Stimulated activated CD4-positive, alpha-beta T cell treated with anti-CD3 and anti-CD28 coated beads, Interleukin-12 subunit alpha, Interleukin-12 subunit beta, amount 100 ng/mL, for 48 hours (primary cell): ENCODE measurements at places on chromosomes 12 and 14.

DNA sequence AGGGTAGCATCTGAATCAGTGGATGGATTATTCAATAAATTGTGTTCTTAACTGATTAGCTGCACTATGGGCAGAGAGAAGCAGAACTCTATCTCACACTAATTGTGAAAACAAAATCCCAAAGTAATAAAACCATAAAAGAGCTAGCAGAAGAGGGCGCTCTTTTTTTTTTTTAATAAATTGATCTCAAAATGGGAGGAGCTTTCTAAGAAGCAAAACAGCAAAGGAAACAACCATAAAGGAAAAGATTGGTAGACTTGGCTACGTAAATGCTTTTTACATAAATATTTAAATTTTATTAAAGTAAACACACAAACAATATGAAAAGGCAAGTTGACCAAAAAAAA lies 1.5 kb upstream of the TM7SF3 start:
- DNase-seq: no peak

- DNase-seq: peak; percentile 2
These were observed 211.1 kb upstream of the RGS6 start for GRCh38 chr14:71720978-71721624.

DNA sequence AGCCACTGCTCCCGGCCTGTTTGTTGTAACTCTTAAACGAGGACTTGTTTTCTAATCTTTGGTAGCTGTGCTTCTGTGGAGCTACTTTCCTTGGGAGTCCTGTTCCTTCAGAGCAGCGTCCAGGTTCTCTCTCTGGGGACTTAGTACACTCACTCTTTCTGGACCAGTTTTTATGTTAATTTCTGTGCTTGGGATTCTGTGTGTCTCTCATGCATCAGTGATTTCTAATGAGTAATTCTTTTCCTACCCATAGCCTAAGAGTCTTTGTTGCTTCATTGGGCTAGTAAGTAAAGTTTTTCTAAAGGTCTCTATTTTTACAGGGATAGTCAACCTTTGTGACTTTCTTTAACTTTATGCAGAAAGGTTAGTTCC lies 289.3 kb downstream of the FBXL14 start:
- no peak for DNase-seq

DNA sequence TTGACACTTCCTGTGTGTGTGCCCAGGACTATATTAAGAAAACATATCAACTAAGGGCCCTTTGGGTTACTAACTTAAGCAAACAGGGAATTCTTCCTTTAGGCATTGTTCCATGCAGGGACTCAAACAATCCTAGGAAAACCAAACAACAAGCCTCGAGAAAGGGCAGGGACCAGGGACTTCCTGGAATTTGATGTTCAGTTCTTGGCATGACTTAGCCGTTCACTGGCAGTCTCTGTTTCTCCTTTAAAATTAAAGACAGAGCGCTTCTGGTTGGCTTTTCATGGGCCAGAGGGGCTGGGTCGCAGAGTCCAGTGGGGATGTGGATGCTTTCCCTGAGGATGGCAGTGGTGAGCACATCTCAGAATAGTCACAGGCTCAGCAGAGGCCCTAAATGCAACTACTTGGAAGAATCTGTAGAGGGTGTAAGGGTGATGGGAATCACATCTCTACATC lies 35.2 kb downstream of the RNFT2 start:
- DNase-seq: no peak

DNA sequence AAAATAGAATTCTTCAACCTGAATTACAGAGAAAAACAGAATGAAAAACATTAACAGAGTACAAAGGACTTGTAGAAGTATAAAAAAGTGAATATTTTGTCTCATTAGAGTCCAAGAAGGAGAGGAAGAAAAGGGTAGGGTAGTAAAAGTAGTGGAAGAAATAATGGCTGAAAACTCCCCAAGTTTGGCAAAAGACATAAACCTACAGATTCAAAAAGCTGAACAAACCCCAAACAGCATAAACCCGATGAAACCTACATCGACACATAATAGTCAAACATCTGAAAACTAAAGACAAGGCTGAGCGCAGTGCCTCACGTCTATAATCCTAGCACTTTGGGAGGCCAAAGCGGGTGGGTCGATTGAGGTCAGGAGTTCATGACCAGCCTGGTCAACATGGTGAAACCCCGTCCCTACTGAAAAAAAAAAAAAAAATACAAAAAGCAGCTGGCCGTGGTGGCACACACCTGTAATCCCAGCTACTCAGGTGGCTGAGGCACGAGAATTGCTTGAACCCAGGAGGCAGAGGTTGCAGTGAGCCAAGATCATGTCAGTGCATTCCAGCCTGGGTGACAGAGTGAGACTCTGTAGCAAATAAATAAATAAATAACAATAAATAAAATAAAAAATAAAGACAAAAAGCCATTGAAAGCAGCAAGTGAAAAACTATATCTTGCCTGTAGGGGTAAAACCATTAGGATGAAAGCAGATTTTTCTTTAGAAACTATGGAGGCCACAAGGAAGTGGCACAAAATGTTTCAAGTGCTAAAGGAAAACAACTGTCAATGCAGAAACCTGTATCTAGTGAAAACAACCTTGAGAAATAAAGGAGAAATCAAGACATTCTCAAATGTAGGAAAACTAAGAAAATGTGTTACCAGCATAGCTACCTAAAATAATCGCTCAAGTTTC lies 11.4 kb downstream of the TIMM9 start:
- no peak for DNase-seq

DNA sequence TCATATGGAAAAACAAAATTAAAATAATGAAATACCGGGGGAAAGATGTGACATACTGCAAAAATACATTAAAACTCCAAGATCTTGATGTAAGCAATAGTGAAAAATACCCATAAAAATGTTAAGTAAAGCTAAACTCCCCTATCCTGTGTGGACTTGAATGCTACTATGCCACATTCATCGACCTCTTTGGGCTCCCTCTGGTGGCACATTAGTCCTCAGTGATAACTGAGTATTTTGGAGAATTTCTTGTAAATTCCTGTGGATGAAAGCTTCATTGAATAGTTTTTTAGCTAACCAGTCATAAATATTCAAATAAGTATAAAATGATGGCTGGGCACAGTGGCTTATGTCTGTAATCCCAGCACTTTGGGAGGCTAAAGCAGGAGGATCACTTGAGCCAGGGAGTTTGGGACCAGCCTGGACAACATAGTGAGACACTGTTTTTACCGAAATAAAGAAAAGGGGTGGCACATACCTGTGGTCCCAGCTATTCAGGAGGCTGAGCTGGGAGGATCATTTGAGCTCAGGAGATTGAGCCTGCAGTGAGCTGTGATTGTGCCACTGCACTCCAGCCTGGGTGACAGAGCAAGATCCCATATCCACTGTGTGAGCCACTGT lies 42.4 kb upstream of the SGPP1 start:
- peak; percentile 10 for DNase-seq

DNA sequence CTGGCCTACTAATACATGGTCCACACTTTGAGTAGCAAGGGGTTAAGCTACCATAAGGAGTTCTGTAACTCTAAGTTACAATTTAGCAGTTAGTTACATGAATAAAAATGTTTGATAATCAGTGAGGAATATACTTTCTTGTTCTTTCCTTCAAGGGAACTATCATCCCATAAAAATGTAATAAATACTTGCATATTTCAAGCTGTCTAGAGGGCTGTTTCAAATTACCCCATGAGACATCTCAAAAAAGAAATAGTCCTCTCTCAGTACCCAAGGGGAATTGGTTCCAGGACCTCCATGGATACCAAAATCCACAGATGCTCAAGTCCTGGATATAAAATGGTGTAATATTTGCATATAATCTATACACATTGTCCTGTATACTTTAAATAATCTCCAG lies 48.7 kb upstream of the GNG2 start:
- no peak for DNase-seq

DNA sequence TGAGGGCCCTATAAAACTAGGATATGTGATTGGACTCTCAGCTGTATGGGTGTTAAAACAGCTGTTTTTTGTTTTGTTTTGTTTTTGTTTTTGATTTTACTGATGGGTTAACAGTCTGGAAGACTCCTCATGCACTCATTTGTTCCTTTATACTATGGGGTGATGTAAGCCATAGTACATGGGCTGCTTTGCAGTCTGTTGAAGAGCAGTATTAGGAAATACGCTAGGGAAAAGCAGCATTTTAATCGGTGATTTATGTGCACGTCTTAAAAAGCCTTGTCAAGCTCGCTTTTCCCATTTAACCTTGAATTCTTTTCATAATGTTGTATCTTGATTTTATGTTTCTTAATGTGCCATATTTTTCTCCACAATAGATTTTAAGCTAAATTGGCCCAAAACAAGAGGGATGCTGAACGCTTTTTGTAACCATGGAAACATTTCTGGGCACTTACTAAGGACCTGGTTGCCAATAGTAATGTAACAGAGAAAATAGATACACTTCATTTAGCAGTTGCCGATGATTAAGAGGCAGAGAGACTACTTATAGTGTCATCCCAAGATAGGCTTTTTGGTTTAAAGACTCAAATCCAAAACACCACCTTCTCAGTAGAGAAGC lies 244.0 kb downstream of the SNAPC1 start:
- DNase-seq: no peak

- DNase-seq: no peak
These were observed 95.7 kb downstream of the RFLNA start for GRCh38 chr12:124390442-124391097.

DNA sequence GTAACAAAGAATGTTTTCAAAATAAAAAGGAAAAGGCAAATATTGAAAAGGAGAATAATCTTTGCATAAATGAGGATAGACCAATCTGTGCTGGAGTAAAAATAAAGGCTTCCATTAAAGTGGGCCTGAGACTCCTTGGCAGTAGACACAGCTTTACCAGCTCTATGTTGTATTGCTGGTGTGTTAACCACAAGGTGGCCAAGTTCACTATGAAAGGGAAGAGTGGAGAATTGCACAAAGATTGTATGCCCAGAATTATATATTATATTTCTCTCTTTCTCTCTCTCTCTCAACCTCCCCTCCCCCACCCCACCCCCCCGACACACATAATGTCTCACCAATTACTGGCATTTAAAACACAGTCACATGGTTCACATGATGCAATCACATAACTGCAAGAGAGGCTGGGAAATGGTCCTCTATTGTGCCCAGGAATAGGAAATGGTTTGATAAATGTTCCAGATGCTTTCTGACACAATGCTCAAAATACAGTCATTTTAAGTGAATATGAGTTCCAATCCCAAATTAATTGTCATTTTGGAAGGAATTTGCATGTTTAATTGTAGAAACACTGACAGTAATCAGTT lies 222.6 kb upstream of the SYT1 start:
- DNase-seq: no peak

DNA sequence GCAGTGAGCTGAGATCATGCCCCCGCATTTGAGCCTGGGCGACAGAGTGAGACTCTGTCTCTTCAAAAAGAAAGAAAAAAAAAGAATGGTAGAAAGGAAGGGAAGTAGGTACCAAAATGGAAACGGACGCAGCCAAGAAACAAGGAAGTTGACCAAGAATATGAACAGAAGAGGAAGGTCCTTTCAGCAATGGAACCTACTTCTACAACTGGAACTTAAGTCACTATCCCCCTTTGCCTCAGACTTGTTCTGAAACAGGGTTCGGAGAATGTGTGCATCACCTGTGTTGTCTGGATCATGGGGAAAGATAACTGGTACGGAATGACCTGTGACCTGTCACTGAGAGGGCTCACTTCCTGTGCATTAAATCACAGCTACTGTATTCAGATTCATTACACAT lies 43.9 kb upstream of the RNASE1 start:
- DNase-seq: no peak

- DNase-seq: no peak
These were observed 22.8 kb downstream of the ATF1 start for GRCh38 chr12:50786498-50787231.

DNA sequence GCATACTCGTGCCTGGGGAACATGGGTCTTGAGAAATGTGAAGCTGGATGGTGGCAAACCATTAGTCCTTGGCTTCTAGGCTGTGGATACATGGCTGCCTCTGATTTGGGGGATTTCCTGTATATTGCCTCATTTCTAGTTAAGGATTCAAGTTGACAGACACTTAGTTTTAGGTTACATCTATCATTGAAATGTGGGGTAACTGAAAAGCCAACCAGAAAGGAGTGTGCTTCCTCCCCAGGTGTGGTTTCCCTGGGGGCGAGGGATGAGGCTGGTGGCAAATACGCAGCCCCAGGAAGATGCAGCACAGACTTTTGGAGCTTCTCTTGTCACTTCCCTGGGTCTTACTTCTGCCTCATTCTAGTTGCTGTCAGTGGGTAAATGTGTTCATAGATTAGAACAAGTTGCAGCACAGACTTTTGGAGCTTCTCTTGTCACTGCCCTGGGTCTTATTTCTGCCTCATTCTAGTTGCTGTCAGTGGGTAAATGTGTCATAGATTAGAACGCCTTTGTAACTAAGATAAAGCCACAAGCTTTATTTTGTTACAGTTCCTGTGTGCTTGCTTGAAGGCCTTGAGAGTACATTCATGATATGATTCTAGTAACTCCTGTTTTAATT lies 85.1 kb downstream of the BORCS5 start:
- DNase-seq: no peak

- DNase-seq: no peak
These were observed 21.7 kb downstream of the FOXA1 start for GRCh38 chr14:37573356-37573755.

- DNase-seq: no peak
These were observed 275.3 kb downstream of the EGLN3 start for GRCh38 chr14:33675415-33676130.

GRCh38 chr12:47833591-47834012 lies 13.9 kb upstream of the HDAC7 start:
- DNase-seq: no peak

- no peak for DNase-seq
These were observed 5.0 kb downstream of the GAPDH start for GRCh38 chr12:6539314-6539682.

- DNase-seq: no peak
These were observed 915.4 kb upstream of the FBXO33 start for GRCh38 chr14:40347675-40348074.

- DNase-seq: no peak
These were observed 19.3 kb downstream of the ZNF664 start for GRCh38 chr12:123992118-123992825.

DNA sequence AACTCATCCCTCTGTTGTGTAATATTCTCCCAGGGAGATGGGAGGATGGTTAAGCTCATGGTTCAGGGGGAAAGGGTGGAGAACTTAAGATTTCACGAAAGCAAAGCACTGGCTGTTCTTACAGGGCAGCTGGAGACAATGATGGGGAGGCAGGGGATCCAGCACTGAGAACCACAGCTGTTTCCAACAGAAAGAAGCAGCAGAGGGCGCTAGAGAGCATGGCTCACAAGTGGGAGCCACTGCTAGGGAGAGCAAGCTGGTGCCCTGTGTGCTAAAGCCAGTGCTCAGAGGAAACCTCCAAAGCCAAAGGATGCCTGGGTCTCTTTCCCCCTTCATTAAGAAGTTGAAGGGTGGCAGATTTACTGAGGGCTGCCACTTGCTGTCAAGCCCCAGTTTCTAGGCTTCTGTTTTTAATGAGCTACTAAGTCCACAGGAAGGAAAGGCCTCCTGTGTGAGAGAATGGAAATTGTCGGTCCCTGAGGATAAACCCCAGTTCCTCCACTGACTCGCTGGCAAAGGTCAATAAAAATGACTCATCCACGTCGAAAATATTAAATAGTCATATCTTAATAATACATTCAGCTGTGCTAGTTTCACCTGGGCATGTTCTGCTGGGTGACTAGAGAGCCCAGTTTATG lies 199.7 kb downstream of the ANO2 start:
- peak; percentile 53 for DNase-seq

GRCh38 chr14:66065188-66065587 lies 421.0 kb upstream of the CCDC196 start:
- no peak for DNase-seq

- no peak for DNase-seq
These were observed at the start of gene CCDC63 for GRCh38 chr12:110846615-110847566. CCDC63 (plus strand) TSS chr12:110846987; CDS start chr12:110852955, 5,968 bp downstream.
